Bronchus fibroblast of lung (primary cell): ENCODE measurements at places on chromosomes 1 and 21. TPM values are rescaled to one million over a fixed set of nuclear protein-coding genes. Genes with fewer than 3 reads are reported as not detected.

LRRC71 gene
- total RNA-seq = 0.15 and 1.3 TPM in 2 replicates

ADCY10 gene
- total RNA-seq = not detected in 2 replicates

CIART gene
- 0.74 and 1.0 TPM in 2 replicates for total RNA-seq

KLHDC9 gene
- total RNA-seq = 1.8 and 2.9 TPM in 2 replicates

PLPP3 gene
- total RNA-seq = 29.3 and 35.5 TPM in 2 replicates

GBP3 gene
- total RNA-seq = 4.6 and 6.6 TPM in 2 replicates

IKBKE gene
- total RNA-seq = 10.3 and 10.9 TPM in 2 replicates

KRTAP20-3 gene
- total RNA-seq = not detected in 2 replicates

PDE9A gene
- 0.15 and 0.84 TPM in 2 replicates for total RNA-seq

SLC35F3 gene
- not detected in 2 replicates for total RNA-seq

AGT gene
- total RNA-seq = under 0.01 and 0.17 TPM in 2 replicates

KIF26B gene
- total RNA-seq = 0.59 and 1.0 TPM in 2 replicates

CACNA1S gene
- total RNA-seq = not detected in 2 replicates

FMO3 gene
- total RNA-seq = 0.67 and 0.74 TPM in 2 replicates

CCDC27 gene
- total RNA-seq = not detected in 2 replicates

FHAD1 gene
- total RNA-seq = under 0.01 and 0.17 TPM in 2 replicates

REG4 gene
- not detected in 2 replicates for total RNA-seq

CHI3L1 gene
- 0.50 and 0.59 TPM in 2 replicates for total RNA-seq

C1QA gene
- total RNA-seq = not detected in 2 replicates

SELP gene
- total RNA-seq = not detected in 2 replicates

ZNF683 gene
- not detected in 2 replicates for total RNA-seq

BSND gene
- not detected in 2 replicates for total RNA-seq

C1QTNF12 gene
- total RNA-seq = 0.17 and 0.59 TPM in 2 replicates

FALEC gene
- not detected in 2 replicates for total RNA-seq

RNU1-1 gene
- total RNA-seq = under 0.01 TPM in 1 of 2 replicates, not detected in the other
